ENCODE measurements at places on chromosomes 1 and 21. TPM values are rescaled to one million over a fixed set of nuclear protein-coding genes. Genes with fewer than 3 reads are reported as not detected.

GRCh38 chr21:46431884-46432488, 26.7 kb upstream of the DIP2A start:
- no peak for DNase-seq

- DNase-seq, result no peak
Observed at GRCh38 chr1:116821763-116822162, 67.5 kb downstream of the CD2 start.

DNA sequence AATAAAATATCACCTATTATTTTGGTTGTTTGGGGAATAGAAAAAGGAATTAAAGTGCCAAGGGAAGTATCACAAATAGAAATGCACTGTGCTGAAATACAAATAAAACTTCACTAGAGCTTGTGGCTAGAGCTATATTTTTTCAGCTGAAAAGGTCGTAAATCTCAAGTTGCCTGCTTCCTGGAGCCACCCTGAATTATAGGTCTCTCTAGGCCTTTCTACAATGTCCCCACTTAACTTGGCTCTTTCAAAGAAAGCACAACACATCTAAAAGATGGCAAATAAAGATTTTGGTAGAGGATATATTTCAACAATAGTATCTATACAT, 5.0 kb upstream of the RNF2 start:
- no peak for DNase-seq

LCE4A gene
- not detected for total RNA-seq

- peak; percentile 57 for DNase-seq
Observed at GRCh38 chr1:47444562-47445465, 7.0 kb downstream of the FOXD2 start.

- no peak for DNase-seq
Observed at GRCh38 chr1:61158591-61158990, 76.2 kb downstream of the NFIA start.

Data from activated CD4-positive, alpha-beta T cell treated with anti-CD3 and anti-CD28 coated beads for 36 hours (primary cell).